ENCODE measurements at places on chromosomes 3 and 15.

DNA sequence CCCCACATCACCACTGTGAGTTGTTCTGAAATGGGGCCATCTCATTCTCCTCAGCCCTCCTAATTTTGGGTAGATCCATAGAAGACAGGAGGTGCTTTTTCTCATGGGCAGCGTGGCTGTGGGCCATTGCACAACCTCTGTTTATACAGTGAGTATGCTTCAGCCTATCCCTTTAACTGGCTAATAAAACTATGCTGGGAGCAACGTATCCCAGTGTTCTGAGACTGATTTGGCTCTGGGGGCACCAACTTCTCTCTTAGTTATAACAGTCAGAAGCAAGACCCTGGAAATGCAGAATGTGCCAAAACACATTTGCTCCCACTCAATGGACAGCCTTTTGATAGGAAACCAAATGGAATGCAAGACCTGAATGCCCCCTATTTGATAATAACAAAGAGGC, 97.1 kb upstream of the ICE2 start:
- DNase-seq = no peak

GRCh38 chr3:185363662-185364203, 797 bp downstream of the MAP3K13 start:
- DNase-seq = no peak

- no peak for DNase-seq
These were observed 2.4 kb upstream of the LARP6 start for GRCh38 chr15:70856177-70856883.

DNA sequence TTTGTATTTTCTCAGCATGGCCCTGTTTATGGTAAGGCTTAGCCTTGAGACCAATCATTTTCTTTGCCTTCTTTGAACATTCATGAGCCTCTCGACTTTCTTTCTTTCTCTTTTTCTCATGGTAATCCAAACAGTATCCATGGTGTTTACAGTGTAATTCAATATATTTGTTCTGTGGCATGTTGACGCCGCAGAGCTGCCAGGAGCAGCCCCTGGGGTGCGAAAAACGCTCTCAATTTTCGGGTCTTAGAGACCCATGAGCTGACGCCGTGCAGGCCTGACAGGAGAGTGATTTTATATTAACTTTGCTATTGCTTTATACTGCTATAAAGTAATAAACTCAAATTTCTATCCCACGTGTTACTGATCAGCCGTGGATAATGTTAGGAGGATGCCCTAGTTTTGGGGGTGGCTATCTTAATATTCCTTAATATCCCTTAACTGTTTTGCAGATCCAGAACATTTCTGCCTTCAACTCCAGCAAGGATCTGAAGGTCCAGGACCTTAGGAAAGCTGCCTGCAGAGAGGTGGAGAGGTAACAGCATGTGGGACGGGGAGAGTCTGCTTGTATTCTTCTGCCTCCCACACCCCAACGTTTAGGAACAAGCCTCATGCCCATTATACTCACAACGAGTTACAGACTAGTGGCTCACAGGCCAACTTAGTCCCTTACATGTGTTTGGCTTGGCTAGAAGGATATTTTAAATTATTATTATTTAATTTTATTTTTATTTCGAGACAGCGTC, 29.3 kb upstream of the MYO1E start:
- DNase-seq = no peak

DNA sequence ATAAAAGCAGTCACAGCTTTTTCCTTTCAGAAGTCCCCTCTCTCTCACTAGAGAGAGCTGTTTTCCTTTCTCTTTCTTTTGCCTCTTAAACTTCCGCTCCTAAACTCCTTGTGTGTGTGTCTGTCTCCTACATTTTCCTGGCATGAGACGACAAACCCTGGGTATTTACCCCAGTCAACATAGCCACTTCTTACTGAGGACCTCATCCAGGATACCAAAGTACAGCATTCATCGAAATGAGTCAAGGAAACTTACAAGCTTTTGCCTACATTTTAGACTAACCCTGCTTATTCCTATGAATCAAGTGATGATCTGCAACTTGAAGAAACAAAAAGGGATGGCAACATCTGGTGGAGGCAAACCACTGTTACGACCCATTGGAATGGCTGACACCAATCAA, 16.7 kb downstream of the PATL2 start:
- DNase-seq = no peak

GRCh38 chr15:42352401-42352800, 6.9 kb upstream of the CAPN3 start:
- no peak for DNase-seq

DNA sequence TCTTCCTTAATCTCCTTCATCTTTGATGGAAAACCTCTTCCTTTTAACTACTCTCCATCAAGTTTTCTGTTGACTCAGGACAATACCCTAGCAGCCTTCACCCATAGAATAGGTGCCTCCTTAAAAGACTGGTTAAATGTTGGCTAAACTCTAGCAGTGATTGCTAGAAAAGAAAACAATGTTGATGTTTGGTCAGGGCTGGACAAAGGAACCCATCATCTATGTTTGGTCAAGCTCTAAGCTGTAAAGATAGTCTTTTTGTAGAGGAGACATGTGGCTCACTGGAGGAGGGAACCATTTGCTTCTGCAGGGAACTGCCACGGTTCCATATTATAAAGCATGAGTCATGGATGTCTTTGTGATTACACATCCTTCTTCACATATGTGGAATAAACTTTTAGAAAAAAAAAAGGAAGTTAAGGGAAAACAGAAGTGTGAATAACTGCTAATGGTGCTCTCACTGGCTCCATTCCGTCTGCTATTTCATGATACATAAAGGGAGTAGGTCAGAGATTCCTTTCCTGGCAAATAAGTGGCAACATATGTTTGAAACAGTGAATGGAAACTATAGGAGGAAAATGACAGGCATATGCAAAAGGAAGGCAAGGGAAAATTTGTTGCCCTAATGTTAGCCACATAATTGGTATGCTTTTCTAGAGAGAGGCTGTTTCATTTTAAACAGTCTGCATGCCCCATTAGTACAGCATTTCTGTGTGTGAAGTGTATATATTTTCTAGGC, 78.2 kb downstream of the CMSS1 start:
- no peak for DNase-seq

DNA sequence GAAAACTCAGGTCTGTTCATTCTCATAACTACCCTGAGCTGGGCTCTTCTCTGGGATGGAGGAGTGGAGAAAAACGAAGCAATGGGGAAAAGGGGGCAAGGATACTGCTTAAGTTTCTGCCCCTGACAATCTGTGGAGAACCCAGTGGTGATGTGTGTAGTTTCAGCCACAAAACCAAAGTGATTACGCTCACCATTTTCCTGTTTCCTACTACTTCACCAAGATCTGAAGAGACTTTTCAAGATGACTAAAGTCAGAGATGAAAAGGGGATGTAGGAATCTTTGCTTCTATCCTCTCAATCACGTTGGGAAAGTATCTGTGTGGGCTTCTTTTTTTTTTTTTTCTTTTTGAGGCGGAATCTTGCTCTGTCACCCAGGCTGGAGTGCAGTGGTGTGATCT, 8.3 kb upstream of the UBE2E1 start:
- no peak for DNase-seq

DNA sequence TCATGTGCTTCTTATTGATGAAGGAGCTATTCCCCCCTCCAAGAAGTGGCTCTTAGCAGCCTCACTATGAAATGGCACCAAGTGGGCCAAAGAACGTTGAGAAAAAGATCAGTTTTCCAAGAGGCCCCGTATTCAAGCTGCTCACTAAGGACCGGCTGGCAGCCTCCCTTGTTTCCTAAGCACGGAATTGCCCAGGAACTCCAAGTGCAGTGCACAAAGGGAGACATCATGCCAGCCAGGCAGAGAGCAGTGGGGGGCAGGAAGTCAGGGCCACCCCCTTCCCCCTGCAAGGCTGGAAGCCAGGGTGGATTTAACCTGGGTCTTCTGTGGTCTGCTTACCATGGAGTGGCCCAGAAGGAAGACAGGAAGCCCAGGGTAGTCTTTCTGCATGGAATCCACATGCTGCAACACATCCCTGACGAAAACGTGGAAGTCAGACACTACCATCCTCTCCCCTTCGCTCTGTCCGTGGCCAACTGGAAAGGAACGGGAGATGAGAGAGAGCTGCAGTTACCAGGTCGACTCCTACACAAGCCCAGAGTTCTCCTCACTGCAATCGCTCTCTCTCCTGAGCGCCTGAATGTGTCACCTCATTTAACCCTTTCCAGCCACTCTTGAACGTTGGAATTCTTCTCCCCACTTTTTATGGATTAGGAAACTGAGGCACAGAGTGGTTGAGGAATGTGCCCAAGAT, 49.5 kb downstream of the ABTB1 start:
- DNase-seq = no peak

GRCh38 chr3:189212681-189213080, 40.9 kb downstream of the TPRG1 start:
- no peak for DNase-seq

- DNase-seq = no peak
These were observed 24.0 kb upstream of the TLE3 start for GRCh38 chr15:70121624-70122302.

DNA sequence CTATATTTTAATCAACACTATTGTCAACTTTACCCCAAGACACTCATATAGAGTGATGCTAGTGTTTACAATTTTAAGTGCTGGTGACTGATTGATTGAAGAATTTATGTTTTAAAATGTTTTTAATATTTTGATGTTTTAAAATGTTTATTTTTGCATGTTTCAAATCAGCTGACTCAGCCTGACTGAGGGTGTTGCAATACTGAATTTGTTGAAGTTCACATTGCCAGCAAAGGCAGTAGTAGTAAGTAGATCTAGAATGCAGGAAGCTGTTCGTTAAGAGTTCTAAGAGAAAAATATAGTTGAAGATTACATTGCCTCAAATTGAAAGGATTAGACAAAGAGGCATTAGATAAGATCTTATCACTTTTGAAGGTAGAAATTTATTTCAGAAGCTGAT, 977.6 kb downstream of the IGSF11 start:
- no peak for DNase-seq

DNA sequence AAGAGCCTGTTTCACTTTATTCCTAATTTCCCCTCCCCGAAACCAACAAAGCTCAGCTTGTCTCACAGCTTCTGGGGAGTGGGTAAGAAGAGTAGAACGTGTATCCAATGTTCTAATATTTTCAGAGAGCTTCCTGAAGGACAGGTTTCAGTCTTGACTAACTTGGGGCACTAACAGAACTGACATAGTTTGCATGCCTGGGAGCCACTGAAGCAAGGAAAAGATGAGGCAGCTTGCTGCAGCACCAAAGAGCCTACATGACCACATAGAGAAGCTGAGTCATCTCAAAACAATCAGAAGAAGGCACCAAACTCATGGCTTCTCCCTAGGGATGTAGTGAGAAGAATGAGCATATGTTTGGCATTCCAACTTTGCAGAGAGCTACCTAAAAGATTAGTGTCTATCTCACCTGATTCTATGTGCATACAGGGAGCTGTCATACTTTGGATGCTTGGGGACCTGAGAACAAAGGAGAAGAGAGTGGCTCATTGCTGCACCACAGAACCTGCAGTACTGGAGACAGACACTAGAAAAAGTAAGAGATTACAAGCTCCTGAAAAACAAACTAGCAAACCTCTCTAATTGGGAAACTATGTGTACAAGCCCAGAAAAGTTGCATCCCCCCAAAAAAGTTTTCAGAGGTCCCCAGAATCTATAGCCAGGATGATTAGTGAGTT, 86.9 kb downstream of the DCLK3 start:
- DNase-seq = no peak

DNA sequence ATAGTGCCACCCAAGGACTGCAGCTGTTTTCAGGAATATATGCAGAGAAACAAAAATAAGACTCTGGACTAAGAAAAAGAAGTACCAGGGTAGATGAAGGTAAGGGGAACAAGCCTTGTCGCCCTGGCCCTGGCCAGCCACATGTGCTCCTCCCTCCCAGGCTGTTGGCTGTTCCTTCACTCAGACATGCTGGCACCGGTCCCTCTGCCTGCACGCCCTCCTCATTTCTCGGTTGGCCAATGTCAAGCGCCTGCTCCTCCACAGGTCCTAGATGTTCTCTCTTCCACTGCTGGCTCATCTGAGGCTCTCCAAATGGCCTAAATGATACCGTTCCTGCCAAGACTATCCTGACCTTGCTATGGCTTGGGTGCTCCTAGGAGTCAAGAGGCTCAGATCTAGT, 288.4 kb upstream of the LYSMD4 start:
- DNase-seq = no peak

- DNase-seq = no peak
These were observed 196.0 kb upstream of the TOPAZ1 start for GRCh38 chr3:44045476-44046275.

DNA sequence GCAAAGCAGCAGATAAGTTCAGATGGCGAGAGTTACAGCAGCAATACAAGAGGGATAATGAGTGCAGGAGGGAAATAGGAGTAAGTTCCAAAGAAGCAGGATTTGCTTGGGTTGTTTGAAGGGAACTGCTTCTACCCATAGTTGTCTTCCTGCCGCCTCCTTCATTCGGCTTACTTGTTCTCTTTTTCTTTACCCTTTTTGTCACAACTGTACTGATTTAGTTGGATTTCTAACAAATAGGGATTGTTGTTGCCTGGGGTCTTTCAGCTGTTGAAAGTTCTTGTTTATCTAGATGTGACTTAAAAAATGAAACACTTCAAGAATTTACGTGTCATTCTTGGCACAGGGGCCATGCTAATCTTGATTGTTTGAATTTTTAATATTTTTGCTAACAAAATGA, 25.9 kb downstream of the MORF4L1 start:
- no peak for DNase-seq

GRCh38 chr15:60800299-60801072, 321.5 kb upstream of the ICE2 start:
- no peak for DNase-seq

DNA sequence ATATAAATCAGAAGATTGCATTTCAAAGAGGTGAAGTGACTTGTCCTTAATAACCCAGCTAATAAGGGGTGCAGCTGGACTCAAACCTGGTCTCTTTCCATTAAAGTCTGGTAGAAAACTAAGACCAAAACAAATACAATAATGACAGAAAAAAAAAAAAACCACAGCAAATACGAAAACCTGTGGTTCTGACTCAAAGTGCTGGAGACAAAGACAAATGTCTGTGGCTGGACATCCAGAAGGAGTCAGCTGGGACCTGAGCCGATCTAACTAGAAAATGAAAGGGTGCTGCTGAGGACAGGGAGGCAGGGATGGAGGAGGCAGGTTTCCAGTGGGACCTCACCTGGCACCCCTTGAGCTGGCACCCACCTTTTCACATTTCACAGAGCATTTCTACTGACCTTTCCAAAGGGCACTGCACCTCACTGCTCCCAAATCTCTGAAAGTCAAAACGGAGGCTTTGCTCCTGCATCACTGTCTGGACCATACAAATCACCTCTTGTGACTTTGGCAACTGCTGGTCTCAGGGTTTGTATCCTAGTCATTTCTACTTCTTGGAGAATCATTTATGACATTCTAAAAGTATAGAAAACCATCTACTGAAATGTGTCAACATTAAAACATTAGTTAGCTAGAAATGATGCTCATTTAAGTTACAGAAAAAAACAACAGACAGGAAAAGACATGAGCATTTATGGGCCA, 61.7 kb downstream of the CCNL1 start:
- no peak for DNase-seq

GRCh38 chr3:195524171-195524896, 18.8 kb downstream of the PPP1R2 start:
- DNase-seq = no peak

- DNase-seq = no peak
These were observed 6.1 kb downstream of the CDHR4 start for GRCh38 chr3:49793486-49794085.
